Fibroblast of villous mesenchyme (primary cell): ENCODE measurements at places on chromosomes 1 and 21. TPM values are rescaled to one million over a fixed set of nuclear protein-coding genes. Genes with fewer than 3 reads are reported as not detected.

Gene PRELP
- under 0.01 and 0.43 TPM in 2 replicates for total RNA-seq

Gene FCRL6
- not detected in 2 replicates for total RNA-seq

Gene CTTNBP2NL
- total RNA-seq: 20.9 and 30.2 TPM in 2 replicates

DNA sequence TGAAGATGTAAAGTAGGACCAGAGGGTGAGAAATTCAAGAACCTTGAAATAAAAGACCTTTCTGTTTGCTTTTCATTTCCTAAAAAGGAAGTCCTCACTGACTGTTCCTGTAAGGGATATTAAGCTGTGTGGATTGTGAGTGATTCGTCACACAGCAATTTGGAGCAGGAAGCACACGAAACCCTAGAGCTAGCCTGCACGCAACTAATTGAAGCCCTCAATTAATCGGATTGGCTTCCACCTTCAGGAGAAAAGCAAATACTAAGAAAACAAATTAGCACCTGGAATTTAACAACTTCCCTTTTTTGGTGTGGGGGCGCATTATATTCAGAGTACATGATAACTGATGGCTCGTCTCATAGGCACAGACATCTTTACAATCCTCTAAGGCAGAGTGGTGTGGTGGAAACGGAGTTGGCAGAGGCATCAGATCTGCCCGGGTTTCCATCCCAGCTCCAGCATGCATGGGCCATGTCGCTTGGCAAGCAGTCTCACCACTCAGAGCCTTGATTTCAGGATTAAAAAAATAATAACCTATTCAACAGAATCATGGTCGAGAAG is 95.2 kb downstream of the KCNJ15 start:
- DNase-seq: peak; percentile 71

DNA sequence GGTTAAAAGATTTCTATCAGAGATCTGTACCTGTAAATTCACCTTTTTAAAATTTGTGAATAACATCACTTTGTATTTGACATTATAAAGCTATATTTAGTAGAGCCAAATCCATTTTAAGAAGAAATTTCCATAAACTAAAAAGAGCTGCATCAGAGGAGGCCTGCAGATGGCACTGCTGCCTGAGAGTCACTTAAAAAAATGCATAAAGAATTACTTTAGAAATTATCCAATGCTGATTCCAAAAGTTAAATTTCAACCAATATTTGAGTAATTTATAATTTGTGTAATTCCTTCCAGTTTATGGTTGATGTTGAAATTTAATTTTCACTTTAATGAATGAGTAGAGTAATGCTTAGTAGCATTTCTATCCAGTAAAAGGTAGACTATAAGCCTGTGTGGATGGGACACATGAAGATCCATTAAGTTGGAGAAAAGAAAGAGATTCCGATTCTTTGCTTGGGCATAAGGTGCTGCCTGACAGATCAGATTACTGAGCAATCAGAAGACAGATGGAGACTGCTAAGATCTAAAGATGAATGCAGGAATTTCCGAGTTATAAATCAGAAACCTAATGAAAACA is 20.7 kb upstream of the RPE65 start:
- DNase-seq: peak; percentile 34

GRCh38 chr1:61261595-61261994 is 179.2 kb downstream of the NFIA start:
- DNase-seq: no peak
